ENCODE measurements at places on chromosomes 16 and 17.
A peak's percentile ranks its signal among the peaks of the same experiment; 100 is the strongest.

GRCh38 chr17:71117466-71117865 is 948.1 kb downstream of the KCNJ2 start:
- no peak for DNase-seq

- no peak for DNase-seq
These were observed 15.5 kb downstream of the UTS2R start for GRCh38 chr17:82386881-82387704.

DNA sequence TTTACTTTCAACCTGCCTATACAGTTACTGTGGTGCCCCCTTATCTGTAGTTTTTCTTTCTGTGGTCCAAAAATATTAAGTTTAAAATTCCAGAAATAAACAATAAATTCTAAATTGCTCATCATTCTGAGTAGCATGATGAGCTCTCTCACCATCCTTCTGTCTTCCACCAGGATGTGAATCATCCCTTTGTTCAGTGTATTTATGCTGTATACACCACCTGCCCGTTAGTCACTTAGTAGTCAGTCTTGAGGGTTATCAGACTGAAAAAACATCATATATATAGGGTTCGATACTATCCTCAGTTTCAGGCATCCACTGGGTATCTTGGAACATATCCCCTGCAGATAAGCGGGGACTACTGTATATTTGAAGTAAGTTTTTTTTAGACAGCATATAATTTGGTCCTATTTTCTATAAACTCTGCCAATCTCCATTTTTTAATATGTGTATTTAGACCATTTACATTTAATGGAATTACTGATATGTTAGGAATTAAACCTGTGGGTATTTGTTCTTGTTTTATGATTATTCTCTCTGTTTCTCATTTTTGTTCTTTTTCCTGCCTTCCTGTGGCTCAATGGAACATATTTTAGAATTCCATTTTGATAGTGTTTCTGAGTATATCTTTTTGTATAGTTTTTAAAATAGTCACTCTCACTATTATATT is 31.0 kb downstream of the TBX21 start:
- DNase-seq = no peak

GRCh38 chr17:11242411-11242810 is 1.4 kb downstream of the SHISA6 start:
- DNase-seq = no peak

GRCh38 chr16:12290165-12290564 is 313.6 kb downstream of the SNX29 start:
- no peak for DNase-seq

GRCh38 chr16:11100239-11100750 is 155.7 kb downstream of the SOCS1 start:
- DNase-seq = no peak

GRCh38 chr17:79818026-79818758 is 21.0 kb downstream of the CBX4 start:
- DNase-seq = no peak

- no peak for DNase-seq
These were observed 59.5 kb upstream of the CACNG4 start for GRCh38 chr17:66904760-66905624.

DNA sequence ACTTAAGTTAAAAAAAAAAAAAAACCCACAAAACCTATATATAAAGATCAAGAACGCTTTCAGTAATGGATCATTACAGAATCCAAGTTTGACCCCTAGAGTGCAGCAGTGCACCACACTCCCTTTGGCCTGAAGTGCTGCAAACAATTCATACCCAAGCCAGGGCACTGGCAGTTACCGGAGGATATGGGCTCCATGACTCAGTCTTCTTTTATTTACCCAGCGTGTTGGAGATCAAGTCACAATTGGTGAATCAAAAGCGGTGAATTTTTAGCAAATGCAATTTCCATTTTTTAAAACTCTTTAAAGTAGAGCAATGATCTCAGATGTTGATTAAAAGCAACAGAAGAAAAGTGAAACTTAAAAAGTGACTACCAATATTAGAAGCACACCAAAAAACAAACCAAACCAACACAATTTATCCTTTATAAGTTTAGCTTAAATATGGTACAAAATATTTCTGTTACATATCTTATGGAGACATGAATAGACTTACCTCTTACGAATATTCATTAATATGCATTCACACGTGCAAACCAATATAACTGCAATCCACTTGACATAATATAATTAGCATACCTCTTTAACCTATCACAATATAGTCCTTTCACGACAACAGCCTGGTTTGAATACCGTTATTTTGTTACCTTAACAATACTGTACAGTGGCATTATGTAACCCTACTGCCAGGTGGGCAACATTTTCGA is 46.3 kb downstream of the ZNF652 start:
- peak; percentile 32 for DNase-seq

DNA sequence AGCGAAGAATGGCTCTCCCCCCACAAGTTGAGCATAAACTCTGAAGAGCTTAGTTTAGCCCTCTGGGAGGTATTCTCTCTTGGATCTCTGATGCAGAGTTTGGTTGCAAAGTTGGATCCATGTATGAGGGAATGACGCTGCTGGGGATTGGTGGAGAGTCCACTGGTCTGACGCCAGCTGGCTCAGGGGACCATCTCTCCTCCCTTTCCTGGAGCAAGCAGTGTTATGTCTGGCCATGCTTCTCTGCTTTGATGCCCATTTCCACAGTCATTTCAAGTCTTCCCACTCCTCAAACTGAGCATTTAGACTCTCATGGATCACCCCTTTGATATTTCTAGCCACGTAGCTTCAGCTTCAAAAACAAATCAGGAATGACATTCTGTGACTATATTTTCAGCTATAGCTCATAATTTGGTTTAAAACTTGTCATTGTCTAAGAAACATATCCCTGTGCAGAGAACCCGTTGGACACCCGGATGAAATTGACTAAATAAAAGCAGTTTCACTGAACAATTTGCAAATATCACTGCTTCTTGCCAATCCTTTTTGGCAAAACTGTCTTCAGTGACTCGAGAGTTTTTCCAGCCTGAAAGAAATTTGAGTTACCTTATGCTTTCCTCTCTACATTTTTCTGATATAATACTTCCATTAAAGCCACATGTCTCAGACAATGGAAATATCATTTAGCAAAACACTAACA is 193.4 kb upstream of the CDH11 start:
- no peak for DNase-seq

GRCh38 chr16:24668481-24669061 is 60.9 kb upstream of the TNRC6A start:
- no peak for DNase-seq

GRCh38 chr16:27220991-27221390 is 17.7 kb downstream of the KDM8 start:
- DNase-seq = no peak

DNA sequence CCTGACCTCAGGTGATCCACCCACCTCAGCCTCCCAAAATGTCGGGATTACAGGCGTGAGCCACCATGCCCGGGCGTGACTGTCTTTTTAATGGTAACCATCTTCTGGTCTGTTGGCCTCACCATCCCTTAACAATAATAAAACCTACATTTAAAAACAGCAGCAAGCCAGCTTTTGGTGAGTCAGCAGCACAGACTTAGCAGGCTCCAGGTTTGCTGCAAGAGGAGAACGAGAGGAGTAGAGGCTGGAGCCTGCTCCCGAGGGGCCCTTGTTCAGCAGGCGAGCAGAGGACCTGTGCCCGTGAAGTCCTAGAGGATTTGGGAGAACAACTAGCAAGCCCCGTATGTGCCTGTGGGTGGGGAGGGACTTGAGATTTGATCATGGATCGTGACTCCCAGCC is 35.7 kb downstream of the MYH13 start:
- no peak for DNase-seq

GRCh38 chr17:30379303-30379902 is 676 bp downstream of the CPD start:
- no peak for DNase-seq

DNA sequence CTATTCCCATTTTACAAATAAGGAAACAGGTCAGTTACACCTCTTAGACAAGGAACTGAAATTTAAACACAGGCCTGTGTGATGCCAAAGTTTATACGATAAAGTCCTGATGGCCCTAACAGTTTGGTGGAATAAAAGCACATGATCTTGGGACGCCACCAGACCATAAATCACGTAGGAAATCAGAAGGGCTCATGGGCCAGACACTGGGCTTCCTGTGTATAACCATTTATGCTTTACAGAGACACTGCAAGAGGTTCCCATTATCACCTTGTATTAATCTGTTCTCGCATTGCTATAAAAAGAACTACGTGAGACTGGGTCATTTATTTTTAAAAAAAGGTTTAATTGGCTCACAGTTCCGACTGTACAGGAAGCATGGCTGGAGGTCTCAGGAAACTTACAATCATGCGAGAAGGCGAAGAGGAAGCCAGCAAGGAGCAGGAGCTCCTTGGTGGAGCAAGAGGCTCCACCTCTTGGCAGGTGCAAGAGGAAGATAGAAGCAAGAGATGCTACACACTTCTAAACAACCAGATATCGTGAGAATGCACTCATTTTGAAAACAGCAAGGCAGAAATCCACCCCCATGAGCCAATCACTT is 124.0 kb upstream of the MON1B start:
- no peak for DNase-seq

DNA sequence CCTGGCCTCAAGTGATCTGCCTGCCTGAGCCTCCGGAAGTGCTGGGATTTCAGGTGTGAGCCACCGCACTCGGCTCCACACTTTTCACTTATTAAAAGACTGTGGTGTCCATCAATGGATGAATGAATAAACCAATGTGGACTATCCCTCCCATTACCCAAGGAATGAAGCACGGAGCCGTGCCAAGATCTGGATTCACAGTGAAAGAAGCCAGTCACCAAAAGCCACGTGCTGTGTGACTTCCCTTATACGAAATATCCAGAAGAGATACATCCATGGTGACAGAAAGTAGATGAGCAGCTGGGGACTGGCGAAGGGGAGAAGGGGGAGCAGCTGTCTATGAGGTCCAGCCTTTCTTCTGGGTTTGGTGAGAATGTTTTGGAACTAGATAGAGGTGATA is 48.2 kb upstream of the STH start:
- no peak for DNase-seq

DNA sequence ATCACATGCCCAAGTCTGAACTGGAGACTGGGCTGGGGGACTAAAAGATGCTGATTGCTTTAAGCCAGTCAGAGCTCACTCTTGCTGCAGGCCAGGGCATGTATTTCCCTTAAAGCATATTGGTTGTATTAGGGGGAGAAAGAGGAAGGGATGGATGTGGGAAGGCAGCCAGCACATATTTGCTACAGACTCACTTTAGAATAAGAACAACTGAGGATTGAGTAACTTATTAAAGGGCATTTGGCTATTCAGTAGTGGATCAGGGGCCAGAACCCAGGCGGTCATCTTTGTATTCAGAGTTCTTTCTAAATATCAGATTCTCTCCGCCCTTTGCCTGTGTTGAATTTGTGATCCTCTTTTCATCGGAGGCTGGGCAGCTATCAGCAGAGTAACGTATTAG is 231.7 kb downstream of the HAPSTR1 start:
- no peak for DNase-seq

DNA sequence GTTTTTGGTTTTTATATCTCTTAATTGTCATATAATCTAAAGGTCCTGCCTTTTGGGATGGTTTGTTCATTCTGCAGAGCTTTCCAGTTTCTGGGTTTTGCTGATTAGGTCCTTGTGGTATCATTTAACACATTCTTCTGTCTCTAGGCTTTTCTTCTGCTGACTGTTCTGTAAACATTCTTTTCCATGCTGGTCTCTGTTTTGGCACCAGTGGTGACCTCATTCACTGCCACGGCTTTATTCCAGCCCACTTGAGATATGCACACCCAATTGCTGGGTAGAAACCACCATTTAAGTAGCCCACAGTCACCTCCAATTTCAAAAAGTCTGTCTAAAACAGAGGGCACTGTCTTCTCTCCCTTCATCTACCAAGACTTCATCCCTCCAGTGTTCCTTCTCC is 31.1 kb upstream of the COX10 start:
- no peak for DNase-seq

GRCh38 chr17:57487573-57487972 is 231.2 kb downstream of the MSI2 start:
- no peak for DNase-seq

- no peak for DNase-seq
These were observed 287.5 kb downstream of the IRX3 start for GRCh38 chr16:53998966-53999522.

DNA sequence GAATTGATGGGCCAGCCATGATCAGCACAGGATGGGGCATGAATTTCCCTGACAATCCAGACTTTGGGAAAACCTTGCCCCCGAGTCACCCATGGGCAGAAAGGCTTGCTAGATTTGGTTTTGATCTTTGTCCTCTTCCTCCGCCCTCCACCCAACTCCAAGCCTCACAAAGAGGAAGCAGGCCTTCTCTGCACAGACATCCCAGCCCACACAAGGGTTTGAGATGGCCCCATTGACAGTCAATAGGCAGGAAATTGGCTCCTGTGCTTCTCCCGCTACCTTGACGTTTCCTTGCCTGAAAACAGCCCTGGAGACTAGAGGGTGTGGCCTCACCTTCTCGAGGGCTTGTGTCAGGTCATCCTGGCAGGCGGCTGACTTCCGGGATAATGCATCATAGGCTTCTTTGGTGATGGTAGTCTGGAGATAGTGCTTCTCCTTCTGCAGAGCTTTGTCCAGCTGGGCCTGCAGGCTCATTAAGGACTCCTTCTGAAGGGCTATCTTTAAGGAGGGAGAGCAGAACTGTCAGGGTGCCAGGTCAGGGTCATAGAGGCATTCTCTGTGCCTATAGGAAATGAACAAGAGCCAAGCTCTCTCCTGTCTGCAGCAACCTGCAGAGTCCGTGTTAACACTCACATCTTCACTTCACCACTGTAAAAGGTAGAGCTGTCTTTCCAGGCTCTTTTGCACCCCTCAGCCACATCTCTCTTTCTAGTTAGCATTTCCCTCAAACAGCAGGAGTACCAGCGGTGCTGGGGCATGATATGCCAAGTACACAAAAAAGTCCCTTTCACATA is 32.2 kb downstream of the DHX38 start:
- DNase-seq = no peak

DNA sequence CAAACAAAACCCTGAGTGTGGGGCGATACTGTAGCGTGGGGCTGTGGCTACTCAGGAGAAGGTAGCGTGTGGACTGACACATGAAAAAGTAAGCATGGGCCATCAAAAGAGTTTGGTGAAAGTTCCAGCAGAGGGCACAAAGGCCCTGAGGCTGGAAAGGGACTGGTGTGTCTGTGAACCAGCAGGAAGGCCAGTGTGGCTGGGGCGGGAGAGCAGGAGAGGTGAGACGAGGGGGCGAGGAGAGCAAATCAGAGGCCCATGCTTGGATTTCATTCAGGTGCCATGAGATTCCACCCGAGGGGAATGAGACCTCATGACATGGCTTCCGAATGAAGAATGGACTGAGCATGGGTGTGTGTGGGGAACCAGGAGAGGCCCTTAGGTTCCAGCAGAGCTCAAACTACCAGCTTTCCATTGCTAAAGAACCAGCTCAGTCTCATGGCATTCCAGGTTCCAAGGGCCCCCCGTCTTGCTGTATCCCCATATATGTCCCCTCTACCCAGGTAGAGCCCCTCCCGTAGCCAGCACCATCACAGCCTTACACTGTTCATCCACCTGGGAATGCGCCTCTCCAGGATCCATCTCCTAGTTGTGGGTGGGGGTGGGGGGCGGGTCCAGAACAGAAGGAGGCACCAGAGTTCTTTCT is 31.1 kb downstream of the TRPV2 start:
- DNase-seq = no peak

GRCh38 chr16:8742068-8742467 is 55.4 kb downstream of the TMEM186 start:
- DNase-seq = no peak
